ENCODE measurements at places on chromosomes 12 and 14.

GRCh38 chr14:71289536-71289935, 382.3 kb downstream of the PCNX1 start:
- no peak for DNase-seq

GRCh38 chr14:99164712-99165111, 107.3 kb downstream of the BCL11B start:
- DNase-seq = no peak

GRCh38 chr12:19744705-19745218, 305.5 kb downstream of the AEBP2 start:
- peak; percentile 19 for DNase-seq

- no peak for DNase-seq
Observed at GRCh38 chr12:52023976-52024688, 17.4 kb downstream of the TAMALIN start.

DNA sequence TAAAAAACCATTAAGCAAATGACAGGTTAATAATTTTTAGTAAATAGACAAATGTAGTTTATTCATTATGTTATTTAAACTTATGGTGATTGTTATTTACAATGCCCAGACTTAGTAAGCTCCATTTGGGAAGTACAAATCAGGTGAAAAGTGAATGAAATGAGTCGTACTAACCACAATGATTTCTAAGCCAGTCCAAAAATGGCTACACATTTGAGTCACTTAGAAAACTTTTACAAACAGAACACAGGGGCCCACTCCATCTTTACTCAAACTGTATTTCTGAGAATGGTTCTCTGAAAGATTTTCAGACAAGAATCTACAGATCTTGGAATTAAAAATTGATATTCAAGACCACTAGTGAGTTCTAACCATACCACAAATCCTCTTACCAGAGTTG, 653.3 kb upstream of the MIS18BP1 start:
- DNase-seq = no peak

DNA sequence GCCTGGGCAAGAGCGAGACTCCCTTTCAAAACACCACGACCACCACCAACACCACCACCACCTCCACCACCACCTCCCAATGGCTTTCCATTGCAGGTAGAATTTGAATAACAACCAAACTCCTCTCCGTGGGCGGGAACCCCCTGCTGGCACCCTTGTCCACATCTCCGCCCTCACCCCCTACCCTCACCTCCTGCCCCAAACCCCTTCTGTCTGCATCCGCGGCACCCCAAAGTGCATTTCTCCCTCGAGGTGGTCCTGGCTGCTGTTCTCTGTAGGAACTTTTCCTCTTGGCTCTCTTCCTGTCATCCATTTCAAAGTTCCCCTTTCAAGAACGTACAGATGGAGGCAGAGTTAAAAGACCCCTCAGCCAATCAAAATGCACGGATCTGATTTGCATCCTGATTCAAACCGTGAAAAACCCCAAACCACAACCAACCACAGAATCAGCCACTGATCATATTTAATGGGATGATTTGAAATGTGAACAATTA, 3.8 kb downstream of the SDSL start:
- no peak for DNase-seq

GRCh38 chr14:71414631-71415403, 507.6 kb downstream of the PCNX1 start:
- DNase-seq = peak; percentile 63

GRCh38 chr14:94850309-94851211, 80.6 kb upstream of the GSC start:
- DNase-seq = no peak

GRCh38 chr14:97697772-97698171, 900.6 kb downstream of the VRK1 start:
- DNase-seq = no peak

- DNase-seq = no peak
Observed at GRCh38 chr12:132433641-132434395, 56.1 kb upstream of the FBRSL1 start.

- DNase-seq = no peak
Observed at GRCh38 chr12:86670986-86671385, 414.8 kb upstream of the MGAT4C start.

DNA sequence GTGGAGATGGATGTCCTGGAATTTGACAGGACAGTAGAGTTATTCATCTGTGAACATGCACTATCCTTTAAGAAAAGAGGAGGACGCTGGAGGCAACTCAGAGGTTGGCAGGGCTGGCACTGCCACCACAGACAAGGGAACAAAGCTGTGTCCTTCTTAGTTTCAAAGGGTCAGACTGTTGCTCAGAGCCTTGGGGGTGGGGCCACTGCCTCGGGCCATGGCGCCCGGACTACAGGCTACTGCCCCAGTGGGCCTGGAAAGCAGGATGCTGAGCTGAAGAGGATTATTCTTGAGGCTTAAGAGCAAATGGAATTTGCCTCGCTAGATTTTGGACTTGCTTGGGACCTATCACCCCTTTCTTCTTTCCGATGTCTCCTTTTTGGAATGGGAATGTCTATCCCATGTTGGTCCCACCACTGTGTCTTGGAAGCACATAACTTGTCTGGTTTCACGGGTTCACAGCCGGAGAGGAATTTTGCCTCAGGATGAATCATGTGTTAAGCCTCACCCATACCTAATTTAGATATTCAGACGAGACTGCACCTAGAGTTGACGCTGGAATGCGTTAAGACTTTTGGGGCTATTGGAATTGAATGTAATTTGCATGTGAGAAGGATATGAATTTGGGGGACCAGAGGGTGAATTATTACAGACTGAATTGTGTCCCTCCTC, 114.8 kb upstream of the RFLNA start:
- no peak for DNase-seq

DNA sequence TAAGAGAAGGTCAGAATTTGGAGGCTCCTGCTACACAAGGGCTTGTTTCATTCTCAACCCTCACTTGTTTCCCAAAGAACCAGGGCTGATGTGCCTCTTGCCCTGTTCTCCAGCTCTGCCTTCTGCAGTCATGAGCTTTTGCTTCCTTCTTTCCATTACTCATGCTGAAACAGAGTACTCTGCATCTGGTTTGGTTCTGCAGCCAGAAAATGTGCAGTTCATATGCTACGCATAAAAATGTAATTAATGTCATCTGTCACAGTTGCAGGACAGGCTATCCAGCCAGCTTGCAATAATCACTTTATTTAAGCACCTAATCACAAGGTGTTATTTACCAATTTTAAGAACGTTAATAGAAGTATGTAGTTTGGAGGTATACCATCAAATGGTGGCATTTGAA, 150.2 kb downstream of the SRGAP1 start:
- no peak for DNase-seq

- DNase-seq = peak; percentile 61
Observed at GRCh38 chr14:68598621-68599447, 194.0 kb downstream of the ZFP36L1 start.

DNA sequence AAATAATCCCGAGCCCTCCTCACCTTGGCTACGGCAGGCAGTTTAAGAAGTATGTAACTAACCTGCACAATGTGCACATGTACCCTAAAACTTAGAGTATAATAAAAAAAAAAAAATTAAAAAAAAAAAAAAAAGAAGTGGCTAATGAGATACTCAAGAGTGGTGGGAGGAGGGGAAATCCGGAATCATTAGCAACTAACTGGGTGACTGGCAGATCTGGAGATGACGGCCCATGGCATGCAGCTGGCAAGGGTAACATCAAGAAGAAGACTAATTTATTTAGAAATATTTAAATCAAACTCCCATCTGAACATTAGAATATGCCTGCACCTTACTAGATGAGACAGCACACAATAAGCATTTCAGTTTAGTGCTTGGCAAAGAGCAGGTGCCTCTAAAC, 52.3 kb upstream of the TMCC3 start:
- no peak for DNase-seq

DNA sequence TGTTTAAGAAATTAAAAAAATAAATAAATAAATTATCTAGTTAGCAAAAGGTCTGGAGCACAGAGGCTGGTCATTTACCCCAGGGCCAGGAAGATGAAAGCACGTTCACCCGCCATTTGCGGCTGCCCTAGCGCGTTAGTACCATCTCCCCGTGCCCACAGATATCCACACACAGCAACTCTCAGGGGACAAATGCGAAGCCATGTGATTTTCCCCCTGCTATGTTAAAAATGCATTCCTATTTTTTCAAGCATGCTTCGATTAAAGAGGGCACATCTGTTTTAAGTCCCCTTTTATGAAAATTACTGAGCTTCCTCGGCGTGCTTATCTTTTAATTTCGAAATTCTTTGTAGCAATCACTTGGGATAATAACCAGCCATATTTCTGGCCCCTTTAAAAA, 56.9 kb upstream of the PIWIL1 start:
- DNase-seq = no peak

GRCh38 chr14:94342334-94342934, 19.3 kb upstream of the SERPINA6 start:
- peak; percentile 99 for DNase-seq

DNA sequence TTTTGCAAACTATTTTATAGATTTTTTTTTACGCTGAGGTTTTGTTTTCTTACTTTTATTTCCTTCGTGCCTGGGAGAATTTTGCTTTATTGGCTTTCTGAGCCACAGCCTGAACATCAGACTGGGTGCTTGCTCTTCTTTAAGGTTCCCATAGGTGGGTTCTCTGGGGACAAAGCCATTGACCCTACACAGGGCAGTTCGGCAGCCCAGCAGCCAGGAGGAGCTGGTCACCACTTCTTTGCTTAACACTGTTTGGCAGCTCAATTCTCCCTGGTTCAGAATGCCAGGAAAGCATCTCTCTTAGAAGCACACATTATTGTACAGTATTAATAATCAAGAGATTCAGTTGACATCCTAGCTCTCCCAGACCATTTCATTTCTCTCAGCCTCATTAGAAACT, 140.8 kb upstream of the NEDD1 start:
- DNase-seq = no peak

GRCh38 chr12:117134721-117135120, 35.5 kb upstream of the TESC start:
- DNase-seq = no peak

DNA sequence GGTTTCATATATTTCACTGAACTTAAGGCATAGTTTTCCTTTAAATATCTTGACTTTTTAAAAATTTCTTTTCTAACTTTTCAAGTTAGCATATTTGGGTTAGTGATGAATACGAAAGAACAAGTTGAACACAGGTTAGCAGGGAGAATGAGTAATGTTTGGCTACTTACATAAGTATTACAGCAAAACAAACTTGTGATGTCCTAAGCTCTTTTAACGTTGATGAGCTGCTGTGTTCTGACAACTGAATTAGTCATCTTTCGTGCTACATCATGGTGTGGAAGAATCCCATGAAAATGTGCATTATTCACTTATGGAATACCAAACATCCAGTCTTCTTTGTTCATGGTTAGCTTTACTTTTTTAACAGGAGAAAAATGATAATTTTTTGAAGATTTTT, 36.3 kb upstream of the PDZRN4 start:
- no peak for DNase-seq

DNA sequence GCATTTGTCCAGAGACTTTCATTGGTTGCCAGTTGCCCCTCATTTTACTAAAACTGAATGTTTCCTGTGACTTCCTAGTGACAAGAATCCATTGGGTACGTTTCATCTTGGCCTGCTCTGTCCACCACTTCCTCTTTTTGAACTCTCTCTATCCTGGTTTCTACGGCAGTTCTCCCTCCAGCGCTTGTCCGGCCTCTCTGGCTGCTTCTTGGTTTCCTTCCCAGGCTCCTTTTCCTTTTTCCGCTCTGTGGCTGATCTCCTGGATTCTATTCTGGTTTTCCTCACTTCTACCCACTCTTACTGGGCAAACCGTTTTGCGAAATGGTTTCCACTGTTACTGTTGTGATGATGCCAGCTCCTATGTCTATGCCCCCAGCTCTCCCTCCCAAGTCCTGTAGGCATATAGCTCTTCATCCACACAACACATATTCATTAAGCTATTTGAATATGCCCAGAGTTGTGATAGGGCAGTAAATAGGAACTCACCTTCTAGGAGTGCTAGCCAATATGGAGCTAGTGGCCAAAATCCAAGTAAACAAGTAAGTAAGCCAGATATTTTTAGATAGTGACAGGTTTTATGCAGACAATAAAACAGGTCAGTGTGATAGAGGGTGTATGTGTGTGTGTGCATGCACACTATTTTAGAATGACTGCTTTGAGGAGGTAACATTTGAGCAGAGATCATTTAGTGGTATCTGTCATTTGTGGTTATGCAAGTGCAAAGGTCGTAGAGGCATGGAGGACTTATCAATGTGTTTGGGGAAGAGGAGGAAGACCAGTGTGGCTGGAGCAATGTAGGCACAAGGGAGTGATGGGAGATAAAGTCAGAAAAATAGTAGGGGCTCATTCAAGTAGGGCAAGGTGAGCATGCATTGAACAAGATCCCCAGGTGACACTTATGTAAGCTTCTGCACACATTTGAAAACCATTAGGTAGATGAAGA, 27.9 kb upstream of the CTDSP2 start:
- no peak for DNase-seq

DNA sequence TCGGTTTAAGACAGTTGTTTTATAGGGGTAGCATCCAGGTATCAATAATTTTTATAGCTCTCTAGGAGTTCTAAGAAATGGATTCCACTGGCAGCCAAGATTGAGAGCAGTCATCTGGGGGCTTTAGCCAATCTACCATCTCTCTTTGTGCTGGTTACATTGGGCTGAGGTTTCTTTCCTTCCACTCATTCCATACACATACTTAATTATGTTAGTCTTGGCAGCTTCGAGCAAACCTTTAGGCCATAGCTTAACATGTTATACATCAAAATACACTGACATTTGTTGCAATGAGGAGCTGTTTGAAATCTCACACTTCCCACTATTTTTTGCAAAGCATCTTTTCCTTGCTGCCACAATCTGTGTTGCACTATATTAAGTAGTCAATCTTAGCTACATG, 63.1 kb downstream of the ARMH4 start:
- DNase-seq = no peak

DNA sequence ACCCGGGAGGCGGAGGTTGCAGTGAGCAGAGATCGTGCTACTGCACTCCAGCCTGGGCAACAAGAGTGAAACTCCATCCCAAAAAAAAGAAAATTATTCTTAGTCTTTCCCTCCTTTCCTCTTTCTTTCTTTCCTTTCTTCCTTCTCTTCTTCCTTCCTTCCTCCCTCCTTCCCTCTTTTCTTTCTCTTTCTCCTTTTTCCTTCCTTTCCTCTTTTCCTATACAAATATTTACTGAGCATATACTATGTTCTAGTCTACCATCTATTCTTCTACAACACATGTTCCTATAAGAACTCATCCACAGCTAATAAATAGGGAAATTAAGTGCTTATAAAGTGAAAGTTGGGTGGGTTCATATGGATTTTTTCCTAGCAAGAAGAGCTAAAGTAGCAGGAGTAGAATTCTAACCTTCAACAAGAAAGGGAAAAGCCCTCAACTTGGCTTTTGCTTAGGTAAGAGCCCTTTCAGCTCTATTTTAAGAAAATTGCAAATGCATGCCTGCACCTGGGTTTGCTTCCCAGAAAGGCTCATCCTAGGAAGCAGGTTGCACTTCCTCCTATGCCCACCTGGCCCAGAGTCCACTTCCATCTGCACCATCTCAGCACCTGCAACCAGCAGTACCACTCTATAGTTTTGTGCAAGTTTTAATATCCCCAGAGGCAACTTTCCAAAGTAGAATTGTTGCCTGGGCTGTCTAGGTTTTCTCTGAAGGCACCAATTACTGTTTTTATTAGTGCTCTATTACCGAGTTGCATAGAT, 122.0 kb upstream of the CCND2 start:
- DNase-seq = no peak

GRCh38 chr12:116591855-116592637, 32.9 kb downstream of the MAP1LC3B2 start:
- DNase-seq = no peak
